ENCODE measurements at places on chromosomes 7 and 10. TPM values are rescaled to one million over a fixed set of nuclear protein-coding genes. Genes with fewer than 3 reads are reported as not detected.

The CPVL gene
- polyA plus RNA-seq = 51.6 TPM

The GRID2IP gene
- 1.1 TPM for polyA plus RNA-seq

The HOXA4 gene
- polyA plus RNA-seq = 23.8 TPM

The ACADSB gene
- 24.4 TPM for polyA plus RNA-seq

The SMURF1 gene
- 15.1 TPM for polyA plus RNA-seq

GRCh38 chr10:14142606-14143250, 188.0 kb downstream of the FRMD4A start:
- DNase-seq = no peak

GRCh38 chr10:114825513-114826253, 4.1 kb downstream of the FHIP2A start:
- no peak for DNase-seq

- DNase-seq = no peak
Measured at GRCh38 chr7:150845421-150845861, 6.9 kb upstream of the AOC1 start.

- DNase-seq = no peak
Measured at GRCh38 chr7:148944935-148945934, 61.1 kb upstream of the EZH2 start.

DNA sequence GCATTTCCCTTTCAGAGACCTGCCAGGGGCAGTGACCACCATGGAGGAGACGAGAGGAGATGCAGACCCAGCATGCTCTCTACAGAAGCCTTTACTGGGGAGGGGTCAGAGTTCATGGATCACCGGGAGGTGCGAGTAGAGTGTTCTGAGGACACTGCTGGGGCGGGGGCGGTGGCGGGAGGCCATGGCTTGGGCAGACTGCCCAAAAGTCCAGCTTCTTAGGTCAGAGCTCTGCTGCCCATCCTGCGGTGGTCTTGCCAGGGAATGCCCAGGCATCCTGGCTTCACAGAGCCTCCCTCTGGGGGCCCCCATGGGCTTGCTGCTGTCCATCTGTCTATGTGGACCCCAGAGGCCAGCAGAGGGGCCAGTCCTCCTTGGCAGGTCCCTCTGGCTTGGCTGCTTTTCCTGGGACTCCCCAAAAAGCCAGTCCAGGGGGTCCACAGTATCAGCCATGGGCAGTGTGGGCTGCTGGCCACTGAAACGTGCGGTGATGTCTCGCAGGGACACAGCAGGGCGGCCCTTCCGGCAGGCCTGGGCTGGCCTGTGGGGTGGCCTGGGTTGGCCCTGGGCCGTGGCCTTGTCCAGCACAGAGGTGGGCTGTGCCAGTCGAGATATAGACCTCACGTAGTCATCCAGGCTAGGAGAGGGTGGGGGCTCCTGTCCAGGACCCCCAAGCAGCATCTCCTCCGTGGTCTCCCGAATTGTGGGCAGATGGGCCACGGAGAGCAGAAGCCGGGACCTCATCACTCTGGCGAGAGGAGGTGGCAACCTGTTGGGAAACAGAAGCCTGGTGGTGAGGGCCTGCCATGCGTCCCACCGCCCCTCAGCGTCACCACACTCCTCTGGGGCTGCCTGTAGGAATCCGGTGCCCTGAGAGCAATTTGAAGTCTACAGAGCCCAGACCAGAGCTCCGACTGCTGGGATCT, 1.1 kb downstream of the DEPP1 start:
- DNase-seq = no peak

GRCh38 chr7:45027774-45028114, 27.7 kb downstream of the CCM2 start:
- no peak for DNase-seq

- DNase-seq = no peak
Measured at GRCh38 chr7:54831046-54831643, 72.1 kb upstream of the SEC61G start.

DNA sequence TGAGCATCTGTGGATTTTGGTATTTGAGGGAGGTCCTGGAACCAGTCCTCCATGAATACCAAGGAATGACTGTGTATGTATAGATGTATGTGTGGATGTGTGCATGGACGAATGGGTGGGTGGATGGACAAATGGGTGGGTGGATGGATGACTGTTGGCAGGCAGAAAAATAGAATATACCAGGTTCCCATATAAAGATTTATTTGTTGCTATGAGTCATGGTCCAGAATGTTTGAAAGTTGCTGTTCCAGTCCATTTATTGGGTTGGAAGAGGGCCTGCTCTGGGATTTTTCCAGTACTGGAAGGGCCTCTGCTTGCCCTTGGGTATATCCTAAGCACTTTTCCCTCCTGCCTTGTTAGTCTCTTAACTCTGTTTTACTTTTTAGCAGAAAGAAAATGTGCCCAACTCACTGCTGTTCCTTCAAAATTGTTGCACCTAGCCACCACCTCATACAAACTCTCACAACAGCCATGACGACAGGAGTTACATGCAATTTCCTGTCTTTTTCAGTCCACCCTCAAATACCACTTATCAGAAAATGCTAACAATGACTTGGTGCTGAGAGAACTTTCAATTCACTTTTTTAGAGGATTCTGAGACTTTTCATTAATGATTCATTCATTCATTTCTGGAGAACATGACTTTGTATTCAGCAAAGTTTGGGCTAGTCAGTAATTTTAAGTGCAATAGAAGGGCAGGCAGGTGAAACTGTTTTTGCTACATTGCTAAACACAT, 108.1 kb downstream of the EEPD1 start:
- no peak for DNase-seq

DNA sequence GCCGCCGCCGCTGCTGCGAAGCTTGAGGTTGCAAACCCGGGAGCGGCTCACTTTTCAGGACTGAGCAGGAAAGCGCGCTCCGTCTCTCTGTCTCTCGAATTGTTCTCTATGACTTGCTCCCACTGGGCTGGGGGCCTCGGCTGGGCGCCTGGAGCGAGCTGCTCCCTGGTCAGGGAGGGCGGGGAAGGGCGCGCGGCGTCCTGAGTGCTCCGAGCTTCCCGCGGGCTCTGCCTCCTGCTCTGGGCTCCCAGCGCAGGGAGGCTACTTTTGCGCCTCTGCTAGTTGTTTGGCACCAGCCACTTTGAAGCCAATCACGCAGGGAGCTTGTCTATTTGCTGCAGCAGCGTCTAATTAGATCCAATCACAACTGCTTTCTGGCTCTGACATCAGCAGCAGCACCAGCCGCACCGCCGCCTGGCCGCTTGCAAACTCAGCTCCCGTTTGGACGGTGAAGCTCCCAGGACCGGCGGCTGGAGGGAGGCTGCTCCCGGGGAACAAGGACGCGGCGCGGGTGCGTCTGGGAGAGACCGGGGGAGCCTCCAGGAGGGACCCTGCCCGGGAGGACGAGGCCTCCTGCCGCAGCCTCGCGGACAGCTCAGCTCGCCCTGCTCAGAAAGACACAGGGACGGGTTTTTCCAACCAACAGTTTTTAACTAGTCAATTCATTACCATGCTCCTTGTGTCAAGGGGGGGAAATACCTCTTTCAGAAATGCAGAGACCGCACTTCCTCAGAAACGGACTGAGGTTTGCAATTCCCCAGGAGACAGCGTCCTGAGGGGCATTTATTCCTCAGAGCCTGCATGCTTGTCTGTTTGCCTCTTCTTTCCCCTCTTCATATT, at the start of gene ADARB2:
Gene ADARB2, minus strand, starts transcription at position 304 of the 840 bp plus-strand sequence.
- DNase-seq = peak; percentile 68

GRCh38 chr10:84196083-84196482, 1.7 kb downstream of the CDHR1 start:
- no peak for DNase-seq

DNA sequence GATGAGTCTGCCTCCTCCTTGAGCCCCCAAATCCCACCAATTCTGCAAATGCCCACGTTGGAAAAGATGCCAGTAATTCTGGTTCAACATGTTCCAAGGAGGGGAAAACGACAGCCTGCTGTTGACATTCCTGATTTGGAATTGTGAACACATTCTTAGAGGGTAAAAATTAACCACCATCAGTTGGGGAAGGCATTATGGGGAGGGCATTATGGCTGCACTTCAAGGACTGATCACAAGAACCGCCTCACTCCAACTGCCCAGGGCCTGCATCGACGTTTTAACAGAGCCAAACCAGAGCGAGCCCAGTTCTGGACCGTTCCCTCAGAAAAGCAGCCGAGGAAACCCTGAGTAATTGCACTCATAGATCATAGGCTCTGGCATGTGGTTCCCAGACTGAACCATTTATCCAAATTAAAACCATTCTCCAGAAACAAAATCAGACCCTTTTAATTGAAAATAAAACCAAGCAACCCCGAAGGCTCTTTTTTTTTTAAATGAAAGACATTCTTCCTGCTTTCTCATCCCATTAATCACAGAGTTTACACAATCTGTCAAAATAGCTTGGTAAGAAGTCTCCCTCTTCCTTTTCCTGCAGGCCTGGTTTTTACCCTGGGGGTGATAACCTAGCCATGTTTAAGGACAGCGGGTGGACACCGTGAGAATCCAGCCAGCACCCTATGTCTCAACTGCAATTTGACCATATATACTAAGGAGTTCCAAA, 8.0 kb downstream of the TNS3 start:
- no peak for DNase-seq
